Epithelial cell of alveolus of lung (primary cell): ENCODE measurements at places on chromosomes 5 and 9. TPM values are rescaled to one million over a fixed set of nuclear protein-coding genes. Genes with fewer than 3 reads are reported as not detected.

Gene TSLP
- 0.80 and 5.8 TPM in 2 replicates for total RNA-seq

Gene TMEM38B
- total RNA-seq, result 4.7 and 7.9 TPM in 2 replicates

Gene SLC6A7
- total RNA-seq, result under 0.01 TPM in 1 of 2 replicates, not detected in the other

Gene NR5A1
- total RNA-seq, result not detected in 2 replicates

Gene NDST1
- 76.7 and 92.8 TPM in 2 replicates for total RNA-seq

Gene HEMGN
- total RNA-seq, result not detected in 2 replicates

Gene ASS1
- total RNA-seq, result 19.2 and 23.3 TPM in 2 replicates

Gene TSSK1B
- total RNA-seq, result 0.26 and 0.48 TPM in 2 replicates

Gene SPINK7
- total RNA-seq, result not detected in 2 replicates

Gene CCDC183
- 1.1 TPM in 1 of 2 replicates, not detected in the other for total RNA-seq

Gene CDKN2B-AS1
- total RNA-seq, result 1.6 TPM in 1 of 2 replicates, not detected in the other

Gene CCL27
- total RNA-seq, result 0.39 TPM in 1 of 2 replicates, not detected in the other

Gene DAPK1
- 1.6 and 8.3 TPM in 2 replicates for total RNA-seq

Gene REXO4
- total RNA-seq, result 14.7 and 18.2 TPM in 2 replicates

Gene NEURL1B
- total RNA-seq, result 6.1 and 6.7 TPM in 2 replicates

Gene PCDHB13
- 0.26 and 1.0 TPM in 2 replicates for total RNA-seq

Gene ARHGEF37
- total RNA-seq, result 0.16 and 0.78 TPM in 2 replicates

Gene SPATA31E1
- total RNA-seq, result not detected in 2 replicates

Gene C9orf43
- total RNA-seq, result 0.52 TPM in 1 of 2 replicates, not detected in the other

Gene FBXL7
- 7.0 and 16.7 TPM in 2 replicates for total RNA-seq

Gene CYSRT1
- under 0.01 and 1.9 TPM in 2 replicates for total RNA-seq

Gene REEP2
- 11.3 and 28.3 TPM in 2 replicates for total RNA-seq

Gene FOXI1
- not detected in 2 replicates for total RNA-seq

Gene C1QTNF3
- total RNA-seq, result 0.13 and 0.64 TPM in 2 replicates

Gene IRX2
- total RNA-seq, result 0.64 and 1.9 TPM in 2 replicates

Gene INPP5E
- 6.3 and 10.0 TPM in 2 replicates for total RNA-seq

Gene HSPB3
- total RNA-seq, result 2.9 TPM in 1 of 2 replicates, not detected in the other

Gene APBA1
- total RNA-seq, result 1.1 and 6.7 TPM in 2 replicates

Gene LVRN
- total RNA-seq, result 0.13 TPM in 1 of 2 replicates, not detected in the other

Gene ITGA1
- 41.2 and 53.8 TPM in 2 replicates for total RNA-seq

Gene HMCN2
- not detected in 2 replicates for total RNA-seq

Gene MYOZ3
- 0.26 and 0.40 TPM in 2 replicates for total RNA-seq

Gene CCDC192
- total RNA-seq, result not detected in 2 replicates

Gene ARHGEF28
- total RNA-seq, result 2.1 and 9.1 TPM in 2 replicates

Gene SPATA31A3
- total RNA-seq, result not detected in 2 replicates

Gene SYNPO
- total RNA-seq, result 14.1 and 15.3 TPM in 2 replicates

Gene FAM151B
- total RNA-seq, result 0.40 and 1.2 TPM in 2 replicates
